Activated naive CD8-positive, alpha-beta T cell treated with anti-CD3 and anti-CD28 coated beads, Interleukin-2, amount 50 U/mL, for 16 hours (primary cell): ENCODE measurements at places on chromosomes 5 and 9.

DNA sequence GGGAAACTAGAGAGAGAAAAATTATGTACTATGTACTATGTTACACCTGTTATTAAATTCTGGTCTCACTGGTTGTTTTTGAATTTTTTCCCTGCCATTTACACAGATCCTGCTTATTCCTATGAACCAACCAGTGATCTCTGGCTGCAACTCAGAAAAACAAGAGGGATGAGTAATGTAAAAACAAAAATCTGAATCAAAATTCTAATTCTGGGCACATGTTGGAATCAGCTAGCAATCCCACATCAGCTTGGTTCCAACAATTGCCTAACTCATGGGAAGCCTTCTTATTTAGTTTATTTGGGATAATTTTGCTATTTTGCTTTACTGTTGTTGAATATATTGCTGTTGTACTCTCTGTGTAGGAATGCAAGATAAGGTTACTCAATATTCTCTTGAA, 78.3 kb downstream of the PLK2 start:
- no peak for DNase-seq

DNA sequence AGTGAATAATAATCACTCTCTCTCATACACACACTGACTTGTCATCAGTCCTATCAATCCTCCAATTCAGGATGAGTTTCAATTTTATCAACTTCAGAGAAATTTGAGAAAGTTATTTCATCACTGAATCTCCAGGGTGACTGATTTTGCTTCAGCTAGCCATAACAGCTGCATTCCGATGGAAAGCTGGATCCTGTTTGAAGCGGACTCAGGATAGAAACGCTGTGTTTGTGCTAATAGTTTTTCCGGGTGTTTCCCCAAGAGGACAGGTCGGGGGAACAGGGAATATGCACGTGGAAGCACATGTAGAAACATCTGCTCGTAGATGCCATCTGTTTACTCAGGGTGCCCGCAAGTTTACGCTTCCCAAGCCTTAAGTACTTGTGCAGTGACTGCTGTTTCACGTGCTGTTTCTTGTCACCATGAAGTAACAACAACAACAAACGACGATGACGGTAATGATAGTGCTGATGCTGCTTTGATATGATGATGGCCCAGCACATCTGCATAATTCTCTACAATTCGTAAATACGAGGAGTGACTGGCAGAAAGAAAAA, 263.7 kb upstream of the DAPK1 start:
- no peak for DNase-seq

- no peak for DNase-seq
These were observed 101.3 kb upstream of the EGFLAM start for GRCh38 chr5:38157024-38157423.

GRCh38 chr9:129835860-129836223, 584 bp downstream of the USP20 start:
- DNase-seq: no peak
